Fibroblast of mammary gland (primary cell): ENCODE measurements at places on chromosomes 7 and 10.
A peak's percentile ranks its signal among the peaks of the same experiment; 100 is the strongest.

- DNase-seq: peak; percentile 58
Measured at GRCh38 chr10:93916257-93917063, 22.7 kb downstream of the SLC35G1 start.

DNA sequence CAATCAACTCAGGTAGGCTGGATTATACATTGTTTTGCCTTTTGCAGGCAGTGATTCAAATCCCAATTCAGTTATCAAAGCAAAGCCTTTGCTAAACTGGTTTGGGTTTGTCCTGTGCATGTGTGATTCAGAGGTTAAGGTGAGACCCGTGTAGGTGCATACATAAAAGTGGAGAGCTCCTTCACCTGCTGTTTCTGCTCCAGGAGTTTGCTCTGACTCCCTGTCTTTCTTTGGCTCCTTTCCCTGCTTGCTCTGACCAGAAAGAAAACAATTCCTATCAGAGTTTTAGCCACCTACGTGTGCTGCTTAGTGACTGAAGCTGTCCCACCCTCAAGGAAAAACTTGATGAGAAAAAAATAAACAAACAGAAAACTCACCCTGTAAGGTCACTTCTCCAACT lies 101.1 kb downstream of the TPST1 start:
- no peak for DNase-seq

GRCh38 chr10:33483124-33483815 lies 148.8 kb upstream of the NRP1 start:
- DNase-seq: no peak

GRCh38 chr7:77247206-77247850 lies 47.7 kb upstream of the FGL2 start:
- peak; percentile 82 for DNase-seq

- DNase-seq: peak; percentile 89
Measured at GRCh38 chr7:108146070-108146842, 16.1 kb upstream of the LAMB4 start.

DNA sequence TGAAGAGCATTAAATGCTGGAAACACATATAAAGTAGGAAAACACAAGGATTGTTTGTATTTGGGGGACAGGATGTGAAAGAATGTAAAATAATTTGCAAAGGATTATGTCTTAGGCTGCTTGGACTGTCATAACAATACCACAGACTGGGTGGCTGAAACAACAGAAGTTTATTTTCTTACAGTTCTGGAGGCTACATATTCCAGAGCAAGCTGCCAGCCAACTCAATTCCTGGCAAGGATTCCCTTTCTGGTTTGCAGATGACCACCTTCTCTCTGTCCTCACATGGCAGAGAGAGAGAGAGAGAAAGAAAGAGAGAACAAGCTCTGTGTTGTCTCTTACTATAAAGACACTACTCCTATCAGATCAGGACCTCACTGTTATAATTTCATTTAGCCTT lies 8.8 kb upstream of the LAMB4 start:
- DNase-seq: peak; percentile 7

GRCh38 chr10:102211615-102212299 lies 14.3 kb upstream of the ELOVL3 start:
- DNase-seq: no peak
